ENCODE measurements at places on chromosomes 16 and 17.

DNA sequence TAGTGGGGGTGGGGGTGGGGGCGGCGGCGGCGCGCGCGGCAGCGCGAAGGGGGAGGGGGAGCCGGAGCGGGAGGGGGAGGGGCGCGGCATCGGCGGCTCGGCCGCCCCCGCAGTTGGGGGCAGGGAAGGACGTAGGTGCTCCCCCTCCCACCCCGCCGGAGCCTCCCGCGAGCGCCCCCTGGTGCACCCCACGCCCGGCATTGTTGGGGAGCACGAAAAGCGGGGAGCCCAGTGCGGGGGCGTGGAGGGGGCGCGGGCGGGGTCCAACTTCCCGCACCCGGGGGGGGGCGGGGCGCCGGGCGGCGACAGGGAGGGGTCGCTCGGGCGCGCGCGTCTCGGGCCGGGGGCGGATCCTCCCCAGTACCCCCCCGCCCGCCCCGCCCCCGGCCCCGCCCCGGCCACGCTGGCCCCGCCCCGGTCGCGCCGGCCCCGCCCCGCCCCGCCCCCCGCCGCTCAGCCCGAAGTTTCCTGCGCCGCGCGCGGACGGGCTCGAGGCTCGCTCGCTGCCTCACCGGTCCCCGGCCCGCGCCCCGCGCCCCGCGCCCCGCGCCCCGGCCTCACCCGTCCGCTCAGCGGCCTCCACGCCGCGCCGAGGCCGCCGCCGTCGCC is at the start of gene CACNA1H:
TSS of gene CACNA1H (plus strand) at position 456 of the 609 bp plus-strand sequence. CDS start 632 bp downstream, outside the sequence.
- DNase-seq = peak; percentile 52

DNA sequence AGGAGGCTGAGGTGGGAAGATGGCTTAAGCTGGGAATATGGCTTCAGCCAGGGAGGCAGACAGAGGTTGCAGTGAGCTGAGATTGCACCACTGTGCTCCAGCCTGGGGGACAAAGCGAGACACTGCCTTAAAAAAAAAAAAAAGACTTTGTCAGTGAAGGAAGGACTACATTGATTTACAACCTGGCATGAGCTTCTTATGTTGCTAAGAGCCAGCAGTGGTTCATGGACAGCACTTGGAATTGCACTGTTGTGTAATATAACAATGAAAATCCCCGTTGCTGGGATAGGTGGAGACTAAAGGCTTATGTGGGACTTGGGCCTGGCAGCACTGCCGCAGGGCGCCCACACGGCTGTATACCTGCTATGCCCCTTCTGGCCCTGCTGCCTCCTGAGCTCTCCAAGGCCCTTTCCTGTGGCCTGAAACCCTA is 14.1 kb upstream of the SLC16A5 start:
- DNase-seq = no peak

- no peak for DNase-seq
These were observed 2.8 kb downstream of the PTX4 start for GRCh38 chr16:1485847-1486496.

- no peak for DNase-seq
These were observed 20.8 kb downstream of the ZFPM1 start for GRCh38 chr16:88473666-88474534.

GRCh38 chr16:48047720-48048119 is 108.1 kb downstream of the ABCC12 start:
- no peak for DNase-seq

DNA sequence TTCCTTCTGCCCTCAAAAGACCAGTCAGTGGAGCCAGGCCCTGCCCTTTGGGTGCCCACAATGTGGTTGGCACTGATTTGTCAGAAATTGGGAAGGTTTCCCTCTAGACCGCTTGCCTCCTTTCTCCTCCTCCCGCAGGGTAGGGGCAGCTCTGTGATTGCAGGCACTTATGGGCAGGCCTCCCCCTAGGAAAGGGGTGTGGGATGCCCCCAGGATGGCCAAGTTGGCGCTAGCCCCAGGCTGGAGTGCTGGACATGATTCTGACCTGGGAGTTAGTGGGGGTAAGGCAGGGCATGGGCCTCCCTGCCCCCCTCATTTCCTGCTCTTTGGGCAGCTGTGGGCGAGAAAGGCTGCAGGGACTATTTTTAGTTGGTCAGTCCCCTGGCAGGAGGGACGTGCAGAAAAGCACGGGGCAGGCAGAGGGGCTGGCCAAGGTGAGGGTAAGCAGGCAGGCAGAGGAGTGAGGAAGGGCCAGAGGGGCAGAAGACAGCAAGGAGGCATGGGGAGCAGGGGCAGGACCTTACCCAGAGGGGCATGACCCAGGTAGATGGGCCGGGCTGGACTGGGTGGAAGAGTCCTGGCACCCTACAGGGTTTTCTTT is 3.3 kb downstream of the RARA start:
- DNase-seq = no peak

- no peak for DNase-seq
These were observed 12.2 kb upstream of the ELAC2 start for GRCh38 chr17:13030056-13030455.

DNA sequence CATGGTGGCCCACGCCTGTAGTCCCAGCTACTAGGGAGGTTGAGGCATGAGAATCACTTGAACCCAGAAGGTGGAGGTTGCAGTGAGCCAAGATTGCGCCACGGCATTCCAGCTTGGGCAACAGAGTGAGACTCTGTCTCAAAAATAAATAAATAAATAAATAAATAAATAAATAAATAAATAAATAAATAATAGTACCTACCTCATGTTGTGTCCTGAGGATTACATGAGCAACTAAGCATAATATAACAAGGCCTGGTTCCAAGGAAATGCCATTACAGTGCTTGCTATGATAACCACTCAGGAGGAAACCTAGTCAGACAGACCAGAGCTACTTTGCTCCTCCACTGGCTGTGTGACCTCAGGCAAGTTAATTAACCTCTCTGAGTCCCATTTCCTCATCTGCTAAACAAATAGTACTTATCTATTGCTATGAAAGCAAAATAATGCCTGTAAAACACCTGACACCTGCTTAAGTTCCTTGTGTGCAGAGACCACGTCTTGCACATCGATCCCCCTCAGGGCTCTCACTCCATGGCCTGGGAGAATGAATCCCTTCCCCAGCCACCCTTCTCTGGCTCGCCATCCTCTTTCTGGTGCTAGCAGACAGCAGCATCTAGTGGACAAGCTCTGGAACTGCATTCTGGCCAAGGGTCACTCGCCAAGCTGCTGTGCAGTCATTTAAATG is 7.5 kb downstream of the EPOP start:
- no peak for DNase-seq
